ENCODE measurements at places on chromosomes 4 and X. TPM values are rescaled to one million over a fixed set of nuclear protein-coding genes. Genes with fewer than 3 reads are reported as not detected.

The UGT2B17 gene
- not detected for total RNA-seq

The HTN3 gene
- not detected for total RNA-seq

The MAGEE1 gene
- total RNA-seq = 4.8 TPM

The ARHGAP36 gene
- total RNA-seq = not detected

The FGA gene
- total RNA-seq = 18.7 TPM

The C4orf50 gene
- not detected for total RNA-seq

The HAND2 gene
- 0.41 TPM for total RNA-seq

The IQSEC2 gene
- total RNA-seq = 45.6 TPM

The TEX13D gene
- total RNA-seq = not detected

The KIF4A gene
- total RNA-seq = 24.0 TPM

The CCNA2 gene
- total RNA-seq = 42.7 TPM

The NELFA gene
- 25.3 TPM for total RNA-seq

The DGKK gene
- total RNA-seq = not detected

The TRMT10A gene
- total RNA-seq = 3.4 TPM

The F8A2 gene
- not detected for total RNA-seq

The RBPJ gene
- total RNA-seq = 12.0 TPM

The XPNPEP2 gene
- total RNA-seq = not detected

The NDP gene
- not detected for total RNA-seq

The GBA3 gene
- total RNA-seq = not detected

The USP53 gene
- 9.3 TPM for total RNA-seq

The MTNR1A gene
- 0.50 TPM for total RNA-seq

The UGT2A1 gene
- total RNA-seq = not detected
